ENCODE measurements at places on chromosomes 3 and 15. TPM values are rescaled to one million over a fixed set of nuclear protein-coding genes. Genes with fewer than 3 reads are reported as not detected.

ATP13A4 gene
- 0.57 TPM for polyA plus RNA-seq

LMAN1L gene
- not detected for polyA plus RNA-seq

NRG4 gene
- polyA plus RNA-seq: 0.79 TPM

PLSCR5 gene
- polyA plus RNA-seq: not detected

IGSF10 gene
- polyA plus RNA-seq: 1.9 TPM

USP19 gene
- 38.0 TPM for polyA plus RNA-seq

COX5A gene
- 223 TPM for polyA plus RNA-seq

IL12A gene
- polyA plus RNA-seq: 1.6 TPM

SPINK8 gene
- polyA plus RNA-seq: not detected

GATA2 gene
- 2.7 TPM for polyA plus RNA-seq

HGD gene
- polyA plus RNA-seq: 0.75 TPM

LYSMD4 gene
- polyA plus RNA-seq: 11.3 TPM

TNNC1 gene
- polyA plus RNA-seq: 868 TPM

C3orf20 gene
- 0.23 TPM for polyA plus RNA-seq

DNA sequence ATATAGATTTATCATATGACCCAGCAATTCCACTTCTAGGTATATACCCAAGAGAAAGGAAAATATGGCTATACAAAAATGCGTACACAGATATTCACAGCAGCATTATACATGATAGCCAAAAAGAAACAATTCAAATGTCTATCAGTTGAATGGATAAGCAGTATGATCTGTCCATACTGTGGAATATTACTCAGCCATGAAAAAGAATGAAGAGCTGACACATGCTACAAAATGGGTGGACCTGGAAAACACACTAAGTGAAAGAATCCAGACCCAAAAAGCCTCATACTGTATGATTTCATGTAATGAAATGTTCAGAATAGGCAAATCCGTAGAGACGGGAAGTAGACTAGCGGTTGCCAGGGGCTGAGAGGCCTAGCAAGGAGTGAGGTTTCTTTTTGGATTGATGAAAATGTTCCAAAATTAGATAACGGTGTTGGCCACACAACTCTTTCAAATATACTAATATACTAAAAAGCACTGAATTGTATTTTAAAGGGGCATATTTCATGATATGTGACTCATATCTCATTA is 33.4 kb downstream of the FGD5 start:
- DNase-seq: peak; percentile 93

DNA sequence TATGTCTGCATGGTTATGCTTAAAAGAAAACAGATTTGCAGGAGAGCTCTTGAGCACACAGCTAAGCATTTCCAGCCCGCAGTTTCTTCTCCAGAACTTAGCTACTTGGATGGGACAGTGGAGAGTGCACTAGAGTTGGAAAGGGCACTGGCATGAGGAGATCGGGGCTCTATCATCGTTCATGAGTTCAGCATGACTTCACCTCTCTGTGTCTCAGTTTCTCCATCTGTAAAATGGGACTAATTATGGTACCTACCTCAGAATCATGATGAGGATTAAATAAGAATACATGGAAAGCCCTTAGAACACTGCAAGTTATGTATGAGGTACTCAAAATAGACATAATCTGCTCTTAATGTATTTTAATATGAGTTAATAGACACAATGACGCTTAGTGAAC is 69.9 kb downstream of the CMTM8 start:
- DNase-seq: no peak

DNA sequence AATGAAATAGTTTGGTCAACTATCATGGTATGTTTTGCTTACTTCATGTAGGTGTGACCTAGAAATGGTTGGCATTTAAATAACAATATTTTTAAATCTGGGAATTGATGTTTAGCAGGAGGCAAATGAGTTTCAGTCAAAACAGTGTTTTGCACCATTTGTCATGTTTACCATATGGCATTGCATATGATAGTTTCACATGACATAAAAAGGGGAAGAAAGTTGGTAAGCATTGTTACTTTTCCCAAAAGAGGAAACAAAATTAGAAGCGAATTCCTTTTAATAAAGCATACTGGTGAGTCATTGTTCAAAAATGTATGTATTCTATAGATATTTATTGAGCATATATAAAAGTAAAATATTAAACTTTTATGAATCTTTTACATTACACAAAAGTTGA is 2.3 kb downstream of the RNF13 start:
- peak; percentile 51 for DNase-seq

GRCh38 chr3:34683851-34684250 is 885.4 kb downstream of the PDCD6IP start:
- DNase-seq: peak; percentile 58

GRCh38 chr3:54520060-54520459 is 397.7 kb downstream of the CACNA2D3 start:
- DNase-seq: peak; percentile 38

DNA sequence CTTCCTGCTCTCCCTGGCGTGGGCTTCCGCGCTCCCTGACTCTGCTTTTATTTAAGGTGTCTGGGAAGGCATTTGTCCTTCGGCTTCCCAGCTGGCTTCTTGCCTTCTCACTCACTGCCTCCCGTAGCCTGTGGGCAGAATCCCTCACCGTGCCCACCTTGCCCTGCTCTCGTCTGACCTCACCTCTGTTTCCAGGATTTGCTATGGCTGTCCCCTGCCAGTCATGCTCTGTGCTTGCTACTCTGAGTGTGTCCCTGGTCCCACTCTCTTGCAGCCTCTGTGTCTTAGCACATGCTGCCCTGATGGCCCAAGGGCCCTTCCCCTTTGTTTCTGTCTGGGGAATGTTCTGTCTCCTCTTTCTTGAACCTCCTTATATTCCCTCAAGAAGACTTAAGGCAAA is 26.2 kb downstream of the LPP start:
- no peak for DNase-seq

GRCh38 chr3:37762286-37762685 is 99.4 kb upstream of the CTDSPL start:
- DNase-seq: no peak

GRCh38 chr3:189038773-189039745 is 132.7 kb upstream of the TPRG1 start:
- no peak for DNase-seq

DNA sequence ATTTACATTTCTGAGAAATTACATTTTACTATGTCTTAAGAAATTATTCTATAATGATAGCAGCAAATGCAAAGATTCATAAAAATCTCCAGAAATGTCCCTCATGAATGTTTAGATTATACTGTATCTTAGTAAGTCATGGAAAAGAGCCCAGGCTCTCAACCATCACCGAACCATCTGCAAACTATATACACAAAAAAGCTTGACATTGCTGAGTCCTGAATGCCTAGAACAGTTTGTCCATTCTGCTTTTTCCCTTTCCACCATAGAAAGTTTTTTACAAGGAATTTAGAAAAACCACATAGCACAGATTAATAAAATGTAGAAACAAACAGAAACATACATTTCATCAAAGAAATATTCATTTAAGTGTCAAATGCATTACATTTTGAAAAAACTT is 83.6 kb downstream of the MYO9A start:
- DNase-seq: no peak

- DNase-seq: no peak
Observed at GRCh38 chr15:72614810-72615532, 39.5 kb upstream of the GOLGA6B start.

- DNase-seq: no peak
Observed at GRCh38 chr3:36302626-36303025, 77.7 kb upstream of the STAC start.

- peak; percentile 63 for DNase-seq
Observed at GRCh38 chr15:59329570-59330350, 42.9 kb downstream of the MYO1E start.

- no peak for DNase-seq
Observed at GRCh38 chr15:93266291-93266690, 177.3 kb upstream of the RGMA start.
